ENCODE measurements at places on chromosomes 3 and 15.

- no peak for DNase-seq
Observed at GRCh38 chr3:115787818-115788217, 164.5 kb downstream of the GAP43 start.

DNA sequence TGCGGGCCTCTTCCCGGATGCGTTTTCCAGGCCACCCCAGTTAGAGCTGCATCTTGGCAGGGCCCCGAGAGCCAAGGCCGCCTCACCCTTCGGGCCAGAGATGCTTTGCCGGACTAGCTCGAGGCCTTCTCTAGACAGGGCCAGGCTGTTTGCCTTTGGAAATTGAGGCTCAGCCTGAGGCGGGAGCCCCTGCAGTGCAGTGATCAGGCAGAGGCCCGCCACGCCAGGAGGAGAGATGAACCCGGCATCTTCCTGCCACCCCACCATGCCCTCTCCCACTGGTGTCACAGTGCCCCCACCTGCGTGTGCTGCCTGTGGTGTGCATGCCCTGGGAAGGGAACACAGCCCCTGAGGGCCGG is 8.9 kb upstream of the ROPN1B start:
- no peak for DNase-seq

- DNase-seq = peak; percentile 99
Observed at GRCh38 chr3:167941234-167941995, 154.3 kb downstream of the GOLIM4 start.

DNA sequence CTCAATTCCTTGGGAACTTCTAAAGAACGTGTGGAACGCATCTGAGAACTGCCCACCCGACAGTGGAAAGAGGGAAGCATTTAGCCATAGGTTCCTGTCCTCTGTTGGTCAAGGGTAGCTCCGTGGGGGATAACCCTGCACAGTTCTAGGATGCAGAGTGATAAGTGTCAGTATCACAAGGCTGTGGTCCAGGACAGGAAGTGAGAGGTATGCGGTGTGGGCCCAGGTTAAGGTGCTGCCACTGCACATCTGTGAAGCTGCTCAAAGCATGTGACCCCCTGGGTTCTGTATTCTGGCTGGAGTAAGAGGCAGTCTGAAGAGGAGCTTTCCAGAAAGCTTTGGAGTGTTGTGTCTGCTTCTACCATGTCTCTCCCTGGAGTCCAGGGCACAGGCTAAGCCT is 51.7 kb upstream of the HES1 start:
- DNase-seq = no peak

DNA sequence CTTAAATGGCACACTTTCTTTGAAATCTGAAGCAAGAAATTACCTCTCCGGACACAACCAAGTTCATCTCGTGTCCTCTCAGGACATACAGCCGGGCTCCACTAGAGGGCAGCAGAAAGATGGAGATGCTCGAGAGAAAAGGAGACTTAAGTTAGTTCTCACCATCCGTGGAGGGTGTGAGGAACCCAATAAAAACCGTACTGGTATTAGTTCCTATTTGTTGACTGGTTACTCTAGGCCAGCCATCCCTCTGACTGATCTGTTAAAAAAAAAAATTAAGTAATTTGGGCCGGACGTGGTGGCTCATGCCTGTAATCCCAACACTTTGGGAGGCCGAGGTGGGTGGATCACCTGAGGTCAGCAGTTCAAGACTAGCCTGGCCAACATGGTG is 7.9 kb upstream of the CYP11A1 start:
- peak; percentile 33 for DNase-seq

- no peak for DNase-seq
Observed at GRCh38 chr3:47342151-47342550, 38.7 kb upstream of the PTPN23 start.

DNA sequence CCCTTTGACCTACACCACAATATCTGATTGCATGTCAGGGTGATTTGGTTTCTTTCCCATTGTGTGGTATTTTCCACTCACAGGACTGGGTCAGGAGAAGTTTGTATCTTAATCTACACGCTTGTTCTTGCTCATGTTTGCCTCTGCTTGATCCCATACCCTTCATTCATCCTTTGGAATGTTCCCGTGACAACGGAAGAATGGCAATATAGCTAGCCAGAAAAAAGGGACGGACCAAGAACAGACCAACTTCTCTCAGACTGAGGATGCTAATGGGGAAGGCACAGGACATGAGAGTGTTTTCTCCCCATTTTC is 7.8 kb upstream of the THSD4 start:
- DNase-seq = no peak
